AG04449 (cell line): ENCODE measurements at places on chromosomes 6 and 20.

DNA sequence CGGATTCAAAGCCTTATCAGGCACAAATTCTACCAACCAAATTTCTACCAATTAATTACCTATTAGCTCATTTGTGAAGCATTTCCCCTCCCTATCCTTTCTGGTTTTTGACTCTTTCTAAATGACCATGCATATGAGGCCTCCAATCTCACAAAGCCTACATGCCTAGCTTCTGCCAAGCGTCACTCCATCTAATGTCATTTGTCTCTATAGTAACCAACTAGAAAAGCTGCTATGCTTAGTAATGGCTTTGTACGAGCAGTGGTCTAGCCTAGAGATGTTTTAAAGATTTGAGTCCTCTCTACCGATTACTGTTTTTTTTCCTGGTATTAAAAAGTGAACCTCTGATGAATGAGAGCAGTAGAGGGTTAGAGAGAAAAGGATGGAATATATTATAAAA, 4.8 kb upstream of the ASF1A start:
- DNase-seq: no peak

DNA sequence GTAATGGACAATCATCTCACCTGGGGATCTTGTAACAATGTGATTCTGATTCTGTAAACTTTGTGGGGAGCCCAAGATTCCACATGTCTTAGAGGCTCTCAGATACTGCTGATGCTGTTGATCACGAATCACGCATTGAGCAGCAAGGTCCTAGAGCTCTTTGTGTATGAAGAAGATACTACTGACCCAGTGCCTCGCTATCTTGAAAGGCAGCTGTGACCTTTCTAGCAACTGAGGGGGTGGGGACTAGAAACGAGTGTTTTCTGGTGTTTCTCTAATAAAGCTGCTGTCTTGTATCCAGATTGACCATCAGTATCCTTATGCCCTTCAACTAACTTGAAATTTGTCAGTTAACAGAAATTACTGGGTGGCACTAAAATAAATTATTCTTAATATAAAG, 142.9 kb downstream of the MTHFD1L start:
- DNase-seq: no peak

DNA sequence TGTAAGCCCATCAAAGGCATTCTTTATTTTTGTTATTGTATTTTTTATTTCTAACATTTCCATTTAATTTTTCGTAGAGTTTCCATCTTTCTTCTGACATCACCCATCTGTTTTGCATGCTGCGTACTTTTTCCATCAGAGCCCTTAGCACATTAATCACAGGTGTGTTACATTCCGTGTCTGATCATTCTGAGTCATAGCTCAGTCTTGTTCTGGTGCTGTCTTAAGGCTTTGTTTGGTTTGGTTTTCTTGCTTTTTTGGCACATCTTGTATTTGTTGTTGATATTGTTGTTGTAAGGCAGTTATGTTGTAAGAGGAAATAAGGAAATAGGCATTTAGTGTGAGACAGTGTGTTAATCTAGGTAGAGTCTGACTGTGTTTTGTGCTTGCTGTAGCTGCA, 214.6 kb upstream of the CDH4 start:
- DNase-seq: no peak

GRCh38 chr6:88810701-88811100, 152.7 kb downstream of the RNGTT start:
- no peak for DNase-seq

DNA sequence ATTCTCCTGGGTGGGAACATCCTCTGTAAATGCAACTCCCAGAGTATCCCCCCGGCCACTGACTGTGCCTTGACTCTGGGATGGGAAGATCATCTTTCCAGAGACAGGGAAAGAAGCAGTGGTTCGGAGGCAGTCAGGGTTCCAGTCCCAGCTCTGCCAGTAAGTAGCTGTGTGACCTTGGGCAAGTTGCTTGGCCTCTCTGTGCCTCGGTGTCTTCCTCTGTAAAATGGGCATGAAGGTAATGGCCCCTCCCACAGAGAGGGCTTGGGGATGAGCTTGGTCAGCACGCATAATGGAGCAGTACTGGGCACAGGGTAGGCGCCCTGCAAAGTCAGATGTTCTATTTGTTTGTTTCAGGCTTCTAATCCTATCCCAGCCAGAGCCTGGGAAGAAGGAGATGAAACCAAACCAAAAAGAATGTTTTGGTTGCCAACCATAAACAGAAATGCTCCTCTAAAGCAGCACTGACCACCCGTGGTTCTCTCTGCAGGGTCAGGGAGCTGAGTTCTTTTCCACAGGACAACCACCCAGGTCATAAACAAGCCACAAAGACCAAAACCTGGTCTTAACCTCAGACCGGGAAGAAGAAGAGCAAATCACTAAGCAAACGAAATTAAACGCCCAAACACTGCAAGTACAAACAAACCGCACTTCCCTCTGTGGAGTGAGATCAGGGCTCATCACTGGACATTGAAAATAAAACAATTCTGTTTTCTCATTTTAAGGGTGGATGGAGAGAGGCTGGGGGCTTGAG, 381.0 kb upstream of the SULF2 start:
- no peak for DNase-seq

DNA sequence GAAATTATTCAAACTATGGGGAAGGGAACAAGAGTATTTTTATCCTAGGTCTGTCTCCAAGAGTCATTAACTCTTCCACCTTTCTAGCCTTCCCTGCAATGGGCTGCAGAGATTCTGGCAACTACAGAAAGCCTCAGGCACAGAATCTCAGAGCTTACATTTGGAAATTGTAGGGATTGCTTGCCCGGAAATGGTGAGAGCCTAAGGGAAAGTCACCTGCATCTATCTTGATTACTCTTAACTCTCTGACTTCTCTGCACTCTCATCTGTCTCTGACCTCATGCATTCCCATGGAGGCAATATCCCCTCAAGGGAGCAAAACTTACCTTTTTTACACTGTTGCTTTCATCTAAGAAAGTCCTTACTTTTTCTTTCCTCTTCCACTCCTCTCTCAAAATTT, 513.2 kb upstream of the MARCKS start:
- DNase-seq: no peak

DNA sequence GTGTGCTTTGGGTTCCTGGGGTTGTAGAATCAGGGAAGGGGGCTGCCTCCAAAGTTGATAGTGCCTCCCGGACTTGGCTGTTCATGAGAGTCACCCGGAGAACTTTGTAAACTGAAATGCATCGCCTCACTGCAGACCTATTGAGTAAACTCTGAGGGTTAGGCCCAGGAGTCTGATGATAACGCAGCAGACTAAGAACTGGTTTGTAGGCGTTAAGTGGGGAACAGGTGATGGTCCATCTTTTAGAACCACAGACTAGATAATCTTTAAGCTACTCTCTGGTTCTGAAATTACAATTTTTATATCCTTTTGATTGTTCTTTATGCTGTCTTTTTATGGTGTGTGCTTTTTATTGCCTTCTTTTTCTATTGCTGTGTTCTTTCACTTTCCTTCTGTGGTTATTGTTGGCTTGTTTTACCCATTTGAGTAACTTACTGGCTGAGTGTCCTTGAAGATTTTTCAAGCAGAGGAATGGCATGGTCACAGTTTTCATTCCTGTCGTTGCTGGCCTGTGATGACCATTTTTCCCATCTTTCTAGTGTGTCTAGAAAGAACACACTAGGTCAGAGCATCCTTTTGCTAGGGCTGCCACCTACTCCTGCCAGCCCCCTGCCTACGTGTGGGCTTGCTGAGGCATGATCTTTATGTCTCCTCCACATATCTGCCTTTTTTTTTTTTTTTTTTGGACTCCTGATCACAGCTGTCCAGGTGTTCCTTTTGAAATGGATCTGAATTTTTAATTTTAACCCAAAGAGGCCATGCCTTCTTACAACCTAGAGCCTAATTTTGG, 30.9 kb downstream of the LRRC1 start:
- no peak for DNase-seq

GRCh38 chr20:24736131-24736843, 212.8 kb upstream of the CST7 start:
- DNase-seq: no peak

DNA sequence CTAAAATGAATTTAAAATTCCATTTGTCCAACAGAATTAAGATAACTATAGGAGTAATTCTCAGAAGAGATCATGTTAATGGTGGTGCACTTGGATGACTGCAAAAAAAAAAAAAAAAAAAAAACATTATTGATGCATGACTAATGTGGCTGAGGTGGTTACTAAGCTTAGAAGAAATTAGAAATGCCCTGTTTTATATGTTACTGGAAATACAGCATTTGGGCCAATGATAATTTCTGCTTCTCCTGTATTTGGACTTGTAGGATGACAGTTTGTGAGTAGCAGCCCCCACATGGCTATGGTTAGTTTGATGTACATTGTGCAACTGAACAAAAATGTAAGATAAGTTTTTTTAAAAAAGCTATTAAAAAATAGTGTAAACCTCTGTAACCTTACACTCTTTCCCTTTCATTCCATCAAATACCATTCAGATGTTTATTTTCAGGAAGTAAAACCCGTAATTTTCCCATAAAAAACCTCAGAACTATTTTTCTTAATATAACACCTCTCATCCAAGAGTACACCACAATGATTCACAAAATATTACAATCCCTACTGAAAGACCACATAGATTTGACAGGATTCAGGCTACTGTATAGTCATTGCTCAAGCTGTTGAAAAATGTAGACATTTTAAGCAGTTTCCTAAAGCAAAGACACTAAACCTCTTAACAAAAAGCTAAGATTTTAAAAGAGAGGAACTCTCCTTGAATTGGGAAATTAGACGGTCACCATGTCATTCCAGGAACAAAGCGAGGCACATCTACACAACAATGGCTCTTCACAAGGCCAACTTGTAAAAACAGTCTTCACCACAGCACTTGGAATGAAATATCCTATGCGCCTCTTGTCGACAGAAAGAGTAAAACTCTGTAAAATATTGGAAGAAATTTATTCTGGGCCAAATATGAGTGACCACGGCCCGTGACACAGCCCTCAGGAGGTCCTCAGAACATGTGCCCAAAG, 83.0 kb downstream of the WDR27 start:
- DNase-seq: peak; percentile 95

DNA sequence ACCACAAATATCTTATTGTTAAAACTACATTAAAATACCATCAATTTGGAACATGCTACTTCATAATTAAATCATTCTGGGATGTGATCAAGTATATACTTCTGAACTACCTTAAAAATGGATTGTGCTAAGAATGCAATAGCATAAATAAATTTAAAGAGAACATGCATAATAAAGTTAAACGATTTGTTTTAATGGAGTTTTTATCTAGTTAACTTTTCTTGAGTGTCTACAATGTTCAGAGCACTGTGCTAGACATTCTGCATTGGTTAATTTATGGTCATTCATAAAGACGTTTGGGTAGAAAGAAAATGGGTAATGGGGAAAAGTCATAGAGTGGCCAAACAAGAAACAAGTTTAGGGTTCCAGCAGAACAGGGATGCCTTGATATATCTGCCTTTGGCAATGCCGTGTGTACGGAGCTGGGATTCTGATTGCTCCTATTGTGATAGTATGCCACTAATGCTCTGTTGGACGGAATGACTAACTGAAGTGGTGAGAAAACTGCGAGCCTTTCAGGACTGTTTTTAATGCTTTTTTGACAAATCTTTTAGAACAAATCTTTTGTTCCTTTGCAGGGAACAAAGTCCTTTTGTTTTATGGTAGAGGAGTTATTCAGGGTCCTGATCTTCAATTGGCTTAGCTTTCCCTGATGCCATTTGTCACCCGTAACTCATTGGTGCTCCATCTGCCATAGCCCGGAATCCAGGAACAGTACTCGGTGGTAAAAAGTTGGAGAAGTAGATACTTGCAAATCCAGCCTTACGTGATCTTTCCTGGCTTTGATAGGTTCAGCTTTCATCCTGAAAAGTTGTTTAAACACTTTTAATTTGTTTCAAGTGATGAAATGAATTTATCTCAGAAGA, 162.6 kb downstream of the BCKDHB start:
- DNase-seq: no peak

- DNase-seq: no peak
Observed at GRCh38 chr6:3001773-3002293, 2.1 kb downstream of the NQO2 start.

GRCh38 chr6:151948002-151948743, 140.7 kb downstream of the ESR1 start:
- DNase-seq: no peak

DNA sequence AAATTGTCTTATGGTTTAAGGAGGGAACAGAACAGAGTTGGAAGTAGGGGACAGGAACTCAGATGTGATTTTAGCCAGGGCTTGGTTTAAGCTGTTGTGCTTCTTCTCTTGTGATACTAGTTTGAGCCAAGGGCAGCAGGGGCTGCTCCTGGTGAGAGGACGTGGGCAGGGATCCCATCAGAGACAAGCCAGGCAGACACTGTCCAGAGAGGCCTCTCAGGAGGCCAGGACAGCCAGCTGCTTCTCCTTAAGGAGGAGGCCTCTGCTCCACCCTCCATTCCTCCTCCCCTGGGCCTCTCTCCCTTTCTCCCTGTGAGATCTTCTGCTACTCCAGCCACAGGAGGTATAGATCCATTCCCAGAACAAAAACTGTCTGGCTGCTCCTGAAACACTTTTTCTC, 108.4 kb upstream of the MLN start:
- DNase-seq: no peak

- DNase-seq: no peak
Observed at GRCh38 chr20:25300496-25301170, 52.7 kb downstream of the PYGB start.

DNA sequence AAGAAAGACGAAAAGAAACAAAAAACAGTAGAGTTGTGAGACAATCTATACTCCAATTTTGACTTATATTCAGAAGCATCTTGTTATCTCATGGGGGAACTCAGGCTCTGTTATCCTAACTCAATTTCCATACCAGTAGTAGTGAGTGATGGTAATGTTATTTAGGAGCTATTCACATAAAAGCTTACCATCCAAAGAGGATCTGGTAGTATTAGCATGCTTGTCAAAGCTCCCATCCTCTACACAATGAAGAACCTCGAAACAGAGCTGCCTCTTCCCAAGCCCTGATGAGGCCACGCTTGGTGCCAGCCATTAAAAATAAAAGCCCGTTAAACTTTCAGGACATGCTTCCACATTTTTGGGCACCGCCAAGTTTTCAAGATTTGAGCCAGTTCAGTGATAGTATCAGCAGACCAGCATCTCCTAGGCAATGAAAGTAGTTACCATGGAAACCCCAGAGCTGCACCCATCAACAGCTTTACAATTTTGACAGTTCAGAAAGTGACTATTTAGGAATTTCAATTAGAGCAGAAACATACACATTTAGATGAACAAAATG, 173.3 kb downstream of the CD83 start:
- DNase-seq: no peak

- DNase-seq: no peak
Observed at GRCh38 chr20:36275441-36276189, 30.5 kb upstream of the DLGAP4 start.
